ENCODE measurements at places on chromosomes 3 and 15.

- no peaks in the 10 kb centered on the region for H3K27me3 ChIP-seq
- H3K36me3 ChIP-seq = no peaks in the 10 kb centered on the region
- H3K27ac ChIP-seq = no peak overlapping the region
Measured at GRCh38 chr3:140563206-140563760, 114.6 kb upstream of the TRIM42 start.

GRCh38 chr3:141091426-141091825 is 40.3 kb downstream of the SPSB4 start:
- no peaks in the 10 kb centered on the region for H3K4me1 ChIP-seq
- peaks cover 3% of the 10 kb centered on the region for H3K27me3 ChIP-seq
- no peak overlapping the region for H3K27ac ChIP-seq

DNA sequence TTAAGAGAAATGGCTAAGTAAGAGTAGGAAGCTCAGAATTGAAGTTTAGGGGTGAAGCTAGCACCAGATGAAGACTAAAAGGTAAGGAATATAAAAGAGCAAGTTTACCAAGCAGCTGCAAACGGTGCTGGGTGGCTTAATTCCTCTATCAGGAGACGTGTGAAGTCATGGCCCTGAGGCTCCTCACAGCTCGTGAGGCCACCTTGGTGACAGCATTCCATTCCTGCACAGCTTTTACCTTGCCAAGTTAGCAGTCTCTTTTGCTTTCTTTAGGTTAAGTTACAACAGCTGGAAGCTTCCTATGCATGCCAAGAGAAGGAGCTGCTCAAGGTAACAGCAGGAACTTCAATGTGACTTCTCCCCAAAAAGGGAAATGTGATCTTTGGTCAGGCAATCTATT is 6.4 kb downstream of the TMCO5A start:
- no peaks in the 10 kb centered on the region for H3K4me1 ChIP-seq
- H3K4me3 ChIP-seq = no peak overlapping the region
- H3K27me3 ChIP-seq = no peaks in the 10 kb centered on the region
- H3K27ac ChIP-seq = no peak overlapping the region

DNA sequence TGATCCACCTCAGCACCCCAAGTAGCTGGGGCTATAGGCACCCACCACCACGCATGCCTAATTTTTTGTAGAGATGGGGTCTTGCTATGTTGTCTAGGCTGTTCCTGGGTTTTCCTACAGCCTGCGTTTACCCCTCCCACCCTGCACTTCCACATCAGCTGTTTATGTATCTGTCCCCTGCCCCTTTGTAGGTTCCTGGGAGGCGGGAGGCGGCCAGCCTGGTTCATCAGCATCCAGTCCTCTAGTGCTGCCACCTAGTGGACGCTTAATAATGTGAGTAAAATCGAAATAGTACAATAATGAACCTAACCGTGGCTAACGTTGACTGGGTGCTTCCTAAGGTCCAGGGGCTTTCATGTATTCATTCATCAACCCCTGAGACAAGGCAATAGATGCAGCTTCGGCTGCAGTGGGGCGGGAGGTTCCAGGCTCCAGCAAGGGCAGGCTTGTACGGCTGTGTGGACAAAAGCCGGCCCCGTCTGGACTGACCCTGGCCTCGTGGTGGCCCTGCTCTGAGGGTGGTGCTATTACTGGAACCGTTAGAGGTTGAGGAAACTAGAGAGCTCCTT is 1.2 kb upstream of the LCTL start:
- peaks cover 7% of the 10 kb centered on the region for H3K4me1 ChIP-seq
- peak overlapping the region; percentile 56 for H3K27ac ChIP-seq

GRCh38 chr3:34024447-34025240 is 226.2 kb downstream of the PDCD6IP start:
- H3K27me3 ChIP-seq = no peaks in the 10 kb centered on the region
- no peak for DNase-seq
- no peaks in the 10 kb centered on the region for H3K36me3 ChIP-seq
- H3K4me1 ChIP-seq = peaks cover 2% of the 10 kb centered on the region

DNA sequence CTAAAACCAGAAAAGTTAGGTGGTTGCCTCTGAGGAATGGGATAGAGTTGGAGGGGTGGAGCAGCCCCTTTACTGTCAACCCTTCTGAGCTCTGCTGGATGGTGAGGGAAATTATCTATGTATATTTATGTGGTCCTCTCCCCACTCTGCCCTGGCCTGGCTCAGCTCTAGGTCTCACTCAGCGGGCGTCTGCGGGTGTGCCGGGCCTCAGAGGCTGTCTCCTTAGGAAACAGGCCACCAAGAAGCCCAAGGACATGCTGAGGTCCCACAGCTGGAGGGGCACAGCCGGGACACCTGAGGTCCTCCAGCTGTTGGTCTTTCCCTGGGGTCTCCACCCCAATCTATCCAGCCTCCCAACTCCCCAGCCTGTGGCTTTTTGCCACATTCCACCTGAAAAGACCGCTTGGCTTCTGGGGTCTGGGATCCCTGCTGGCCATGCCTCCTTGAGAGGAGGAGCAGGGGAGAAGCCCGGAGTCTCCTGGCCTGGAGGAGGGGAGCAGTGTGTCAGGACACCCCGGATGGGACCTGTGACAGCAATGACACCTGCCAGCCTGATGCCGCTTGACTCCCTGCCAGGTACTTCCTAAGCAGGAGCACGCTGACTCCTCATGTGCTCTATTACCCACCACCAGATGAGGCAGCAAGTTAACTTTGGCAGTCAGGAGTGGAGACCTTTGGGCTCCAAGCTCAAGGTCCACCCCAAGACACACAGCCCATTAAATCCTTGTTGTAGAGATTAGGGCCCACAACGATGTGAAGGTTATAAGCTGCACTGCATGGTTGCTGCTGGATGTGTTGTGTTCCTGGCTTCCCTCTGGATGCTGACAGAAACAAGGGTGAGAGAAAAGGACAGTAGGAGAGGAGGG is at the start of gene SLC28A1:
Gene SLC28A1, plus strand, starts transcription at position 747 of the 866 bp plus-strand sequence. CDS start 3,099 bp downstream, outside the sequence.
- H3K27me3 ChIP-seq = peaks cover 5% of the 10 kb centered on the region
- H3K4me3 ChIP-seq = no peak within 1 kb of the TSS
- H3K36me3 ChIP-seq = no peaks in the 10 kb centered on the region
- DNase-seq = no peak

GRCh38 chr3:151925876-151926275 is 52.4 kb downstream of the SUCNR1 start:
- no peak overlapping the region for H3K27ac ChIP-seq
- no peaks in the 10 kb centered on the region for H3K36me3 ChIP-seq
- no peak for DNase-seq
- no peak overlapping the region for H3K4me3 ChIP-seq

DNA sequence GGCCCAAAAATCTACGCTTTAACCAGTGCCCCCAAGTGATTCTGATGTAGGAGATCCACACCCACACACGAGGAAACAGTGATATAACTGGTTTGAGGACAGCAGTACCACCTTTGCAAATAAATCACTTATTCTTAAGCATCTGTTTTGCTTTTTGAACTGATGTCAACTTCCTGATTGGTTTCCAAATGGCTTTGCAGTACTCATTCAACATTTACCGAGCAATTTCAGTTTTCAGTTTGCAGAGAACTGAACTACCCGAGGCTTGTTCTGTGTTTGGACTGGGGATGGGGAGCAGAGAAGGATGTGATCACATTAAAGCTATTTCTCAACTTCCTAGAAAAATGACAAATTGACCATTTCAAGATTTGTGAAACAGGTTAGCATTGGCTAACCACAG is 1.1 kb upstream of the GYG1 start:
- H3K27me3 ChIP-seq = peaks cover 3% of the 10 kb centered on the region
- no peak for DNase-seq
- H3K27ac ChIP-seq = peak overlapping the region; percentile 73
- H3K4me3 ChIP-seq = peak overlapping the region; percentile 82

GRCh38 chr3:151708868-151709267 is 24.9 kb upstream of the AADACL2 start:
- H3K4me3 ChIP-seq = no peak overlapping the region
- no peak overlapping the region for H3K27ac ChIP-seq
- no peaks in the 10 kb centered on the region for H3K4me1 ChIP-seq
- no peak for DNase-seq
- no peaks in the 10 kb centered on the region for H3K36me3 ChIP-seq
- H3K27me3 ChIP-seq = no peaks in the 10 kb centered on the region

DNA sequence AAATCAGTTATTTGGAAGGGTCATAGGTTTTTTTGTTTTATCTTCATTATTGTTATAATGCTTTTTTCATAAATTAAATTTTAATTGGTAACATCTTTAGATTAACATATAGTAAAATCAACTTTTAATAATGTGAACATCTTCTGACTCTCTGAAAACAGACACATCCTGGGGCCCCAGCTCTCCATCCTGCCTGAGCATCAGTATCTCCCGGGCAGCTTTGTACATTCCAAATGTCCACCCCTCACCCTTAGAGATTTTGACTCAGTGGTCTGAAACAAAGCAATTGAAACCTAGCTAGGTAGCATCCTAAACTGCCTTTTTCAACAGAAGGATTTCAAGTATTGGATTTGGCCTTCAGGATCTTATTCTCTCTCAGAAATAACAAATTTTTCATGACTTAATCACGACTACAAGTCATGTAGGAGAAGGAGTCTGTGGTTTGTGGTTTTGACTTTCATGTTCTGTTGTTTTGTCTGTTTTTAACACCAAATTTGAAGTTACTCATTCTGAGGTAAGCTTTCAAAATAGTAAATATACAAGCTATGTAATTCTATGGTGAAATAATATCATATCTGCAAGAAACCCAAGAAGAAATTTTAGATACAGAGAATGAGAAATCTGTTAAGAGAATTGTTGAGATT is 147.3 kb upstream of the UBE2E2 start:
- DNase-seq = no peak
- H3K27ac ChIP-seq = no peak overlapping the region
- H3K36me3 ChIP-seq = no peaks in the 10 kb centered on the region
- no peak overlapping the region for H3K4me3 ChIP-seq
- H3K4me1 ChIP-seq = peaks cover 4% of the 10 kb centered on the region
- H3K27me3 ChIP-seq = no peaks in the 10 kb centered on the region
